H9 (cell line): ENCODE measurements at places on chromosomes 2 and 18. TPM values are rescaled to one million over a fixed set of nuclear protein-coding genes. Genes with fewer than 3 reads are reported as not detected.
A peak's percentile ranks its signal among the peaks of the same experiment; 100 is the strongest.

GRCh38 chr2:263774-264492 is at the start of gene SH3YL1:
Gene SH3YL1, minus strand, starts transcription at chr2:264032. Its CDS starts 48 bp downstream, at chr2:263984.
- peaks cover 2% of the 10 kb centered on the region; the same call in 1 of the 2 replicates for H3K4me1 ChIP-seq
- H3K4me3 ChIP-seq, result peak within 1 kb of the TSS; percentile 93
- peak; percentile 59 for DNase-seq
- H3K36me3 ChIP-seq, result peaks cover 23% of the 10 kb centered on the region
- no peaks in the 10 kb centered on the region for H3K27me3 ChIP-seq

GRCh38 chr2:177114712-177115111 is 97.9 kb upstream of the HNRNPA3 start:
- H3K4me3 ChIP-seq, result no peak overlapping the region
- H3K27ac ChIP-seq, result no peak overlapping the region
- no peak for DNase-seq
- no peaks in the 10 kb centered on the region for H3K36me3 ChIP-seq
- H3K4me1 ChIP-seq, result no peaks in the 10 kb centered on the region

The UGT1A4 gene
- not detected in 2 replicates for total RNA-seq

DNA sequence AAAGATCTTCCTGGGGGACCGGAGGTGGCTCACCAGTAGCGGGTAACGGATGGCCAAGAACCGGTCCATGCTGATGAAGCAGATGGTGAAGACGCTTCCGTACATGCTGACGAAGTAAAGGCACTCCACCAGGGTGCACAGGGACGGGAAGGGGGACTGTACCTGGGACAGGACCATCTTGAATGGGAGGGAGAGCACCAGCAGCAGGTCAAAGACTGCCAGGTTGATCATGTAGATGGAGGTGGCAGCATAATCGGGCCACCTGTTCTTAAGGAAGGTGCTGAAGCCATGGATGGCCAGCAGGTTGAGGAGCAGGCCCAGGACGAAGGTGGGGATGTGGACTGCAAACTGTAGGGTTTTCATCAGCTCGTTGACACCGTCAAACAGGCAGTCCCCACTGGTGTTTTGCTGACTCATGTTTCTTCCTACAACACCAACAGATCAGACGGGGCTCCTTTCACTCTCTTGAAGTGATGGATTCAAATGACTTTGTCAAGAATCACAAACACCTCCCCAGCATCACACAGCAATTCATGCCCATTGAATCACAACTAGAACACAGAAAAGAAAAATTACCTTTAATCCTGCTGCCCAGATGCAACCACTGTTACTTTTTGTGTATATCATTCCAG is 14.4 kb downstream of the GPR55 start:
- no peaks in the 10 kb centered on the region for H3K36me3 ChIP-seq
- H3K27ac ChIP-seq, result no peak overlapping the region
- no peak for DNase-seq

- H3K27ac ChIP-seq, result no peak overlapping the region
- no peaks in the 10 kb centered on the region for H3K4me1 ChIP-seq
- no peak for DNase-seq
- H3K36me3 ChIP-seq, result no peaks in the 10 kb centered on the region
- H3K4me3 ChIP-seq, result no peak overlapping the region
Measured at GRCh38 chr2:12637754-12638153, 79.0 kb upstream of the TRIB2 start.

DNA sequence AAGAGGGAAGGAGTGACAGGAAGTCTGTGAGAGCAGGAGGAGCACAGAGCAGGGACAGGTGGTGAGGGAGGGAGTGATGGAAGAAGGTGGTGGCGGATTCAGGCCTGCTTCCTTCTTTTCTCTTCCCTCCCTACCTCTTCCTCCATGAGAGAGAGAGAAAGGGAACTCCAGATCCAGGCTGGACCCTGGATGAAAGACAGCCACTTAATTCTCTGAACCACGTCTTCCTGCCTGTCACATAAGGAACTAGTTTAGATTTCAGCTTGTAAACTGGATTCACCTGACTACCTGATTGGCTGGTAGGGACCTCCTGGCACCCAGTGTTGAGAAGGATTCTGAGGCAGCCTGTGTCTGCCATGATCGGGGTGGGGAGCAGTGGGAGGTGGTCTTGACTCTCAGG is 48.9 kb downstream of the PAX8 start:
- no peaks in the 10 kb centered on the region for H3K27me3 ChIP-seq
- no peak for DNase-seq
- no peaks in the 10 kb centered on the region for H3K4me1 ChIP-seq
- H3K36me3 ChIP-seq, result no peaks in the 10 kb centered on the region
- no peak overlapping the region; the same call in 2 of the 3 replicates for H3K4me3 ChIP-seq

DNA sequence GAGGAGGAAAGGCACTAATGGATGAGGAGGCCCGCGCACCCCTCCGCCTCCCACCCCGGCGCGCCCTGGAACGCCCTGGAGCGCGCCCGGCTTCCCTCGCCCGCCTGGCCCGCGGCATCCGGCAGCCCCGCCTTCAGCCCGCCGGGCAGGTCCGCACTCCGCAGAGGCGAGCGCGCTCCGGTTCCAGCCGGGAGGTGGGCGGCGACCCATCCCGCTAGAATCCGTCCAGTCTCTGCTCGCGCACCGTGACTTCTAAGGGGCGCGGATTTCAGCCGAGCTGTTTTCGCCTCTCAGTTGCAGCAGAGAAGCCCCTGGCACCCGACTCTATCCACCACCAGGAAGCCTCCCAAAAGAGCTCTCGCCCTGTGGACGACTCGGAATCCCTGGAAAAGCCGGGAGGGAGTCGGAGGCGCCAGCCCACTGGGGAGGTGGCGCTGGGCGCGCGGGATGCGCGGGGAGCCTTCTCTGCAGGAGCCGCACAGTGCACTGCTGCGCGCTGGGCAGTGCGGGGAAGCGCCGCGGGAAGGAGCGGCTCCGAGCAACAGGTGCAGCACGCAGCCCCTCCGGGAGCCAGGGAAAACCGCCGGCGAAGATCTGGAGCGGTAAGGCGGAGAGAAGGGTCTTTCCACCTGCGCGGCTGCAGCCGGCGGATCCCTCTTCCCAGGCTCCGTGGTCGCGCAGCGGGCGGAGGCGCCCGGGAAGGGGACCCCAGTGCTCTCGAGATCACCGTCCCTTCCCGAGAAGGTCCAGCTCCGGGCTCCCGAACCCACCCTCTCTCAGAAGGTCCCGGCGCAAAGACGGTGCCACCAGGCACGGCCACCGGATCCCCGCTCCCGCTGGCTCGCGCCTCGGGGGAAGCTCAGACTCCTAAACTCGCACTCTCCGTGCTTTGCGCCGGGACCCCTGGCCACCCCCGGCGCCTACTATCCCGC is at the start of gene GALR1:
Gene GALR1, plus strand, starts transcription at position 280 of the 932 bp plus-strand sequence. CDS start 701 bp downstream, outside the sequence.
- peaks cover 6% of the 10 kb centered on the region for H3K36me3 ChIP-seq
- no peak within 1 kb of the TSS for H3K27ac ChIP-seq
- peaks cover 30% of the 10 kb centered on the region; the same call in 1 of the 2 replicates for H3K27me3 ChIP-seq
- H3K4me1 ChIP-seq, result peaks cover 9% of the 10 kb centered on the region
- DNase-seq, result peak; percentile 46
- peak within 1 kb of the TSS; percentile 90 for H3K4me3 ChIP-seq

GRCh38 chr2:63737081-63737751 is 104.5 kb upstream of the UGP2 start:
- H3K4me1 ChIP-seq, result peaks cover 2% of the 10 kb centered on the region; the same call in 1 of the 2 replicates
- H3K27ac ChIP-seq, result no peak overlapping the region
- 0 out of 2 replicates have a peak, but pooled peaks cover 3% of the 10 kb centered on the region for H3K36me3 ChIP-seq
- H3K27me3 ChIP-seq, result no peaks in the 10 kb centered on the region

The IL1RL2 gene
- not detected in 2 replicates for total RNA-seq

The SF3B6 gene
- total RNA-seq, result 130 and 132 TPM in 2 replicates

DNA sequence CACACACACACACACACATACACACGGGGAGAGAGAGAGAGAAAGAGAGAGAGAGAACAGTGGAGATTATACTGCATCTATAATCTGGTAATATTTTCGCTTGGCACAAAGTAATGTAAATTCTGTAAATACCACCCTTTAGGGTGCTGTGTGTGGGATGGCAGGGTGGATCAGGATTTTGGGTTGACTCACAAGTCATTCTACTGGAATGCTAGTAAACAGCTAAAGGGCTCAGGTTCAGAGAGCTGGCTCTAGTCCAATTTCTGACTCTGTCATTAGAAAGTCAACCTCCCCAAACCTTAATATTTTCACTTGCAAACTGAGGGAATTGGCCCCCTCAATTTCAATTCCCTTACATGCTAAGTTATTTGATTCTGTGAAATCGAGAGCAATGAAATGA is 308.3 kb downstream of the TSN start:
- DNase-seq, result no peak
- no peak overlapping the region for H3K27ac ChIP-seq
- H3K4me3 ChIP-seq, result no peak overlapping the region
- H3K27me3 ChIP-seq, result no peaks in the 10 kb centered on the region
- no peaks in the 10 kb centered on the region for H3K36me3 ChIP-seq

DNA sequence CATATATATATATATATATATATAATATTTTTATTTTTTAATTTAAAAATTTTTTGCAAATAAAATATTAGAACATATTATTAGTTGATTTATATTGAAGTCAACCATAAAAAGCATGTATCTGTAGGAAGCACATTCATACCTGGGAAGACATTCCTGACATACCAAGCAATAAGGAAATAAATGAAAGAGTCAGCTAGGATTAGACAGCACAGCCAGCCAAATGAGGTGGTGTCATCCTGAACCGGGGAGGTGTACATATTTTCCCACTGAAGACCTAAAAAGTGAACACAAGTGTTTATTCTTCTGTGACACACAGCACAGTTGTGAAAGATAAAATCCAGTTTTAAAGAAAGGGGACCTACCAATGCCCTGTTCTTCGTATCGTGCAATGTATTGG is 149.2 kb downstream of the ABCA12 start:
- no peak overlapping the region for H3K4me3 ChIP-seq
- no peaks in the 10 kb centered on the region for H3K4me1 ChIP-seq
- H3K36me3 ChIP-seq, result no peaks in the 10 kb centered on the region
- no peaks in the 10 kb centered on the region for H3K27me3 ChIP-seq
- DNase-seq, result no peak

DNA sequence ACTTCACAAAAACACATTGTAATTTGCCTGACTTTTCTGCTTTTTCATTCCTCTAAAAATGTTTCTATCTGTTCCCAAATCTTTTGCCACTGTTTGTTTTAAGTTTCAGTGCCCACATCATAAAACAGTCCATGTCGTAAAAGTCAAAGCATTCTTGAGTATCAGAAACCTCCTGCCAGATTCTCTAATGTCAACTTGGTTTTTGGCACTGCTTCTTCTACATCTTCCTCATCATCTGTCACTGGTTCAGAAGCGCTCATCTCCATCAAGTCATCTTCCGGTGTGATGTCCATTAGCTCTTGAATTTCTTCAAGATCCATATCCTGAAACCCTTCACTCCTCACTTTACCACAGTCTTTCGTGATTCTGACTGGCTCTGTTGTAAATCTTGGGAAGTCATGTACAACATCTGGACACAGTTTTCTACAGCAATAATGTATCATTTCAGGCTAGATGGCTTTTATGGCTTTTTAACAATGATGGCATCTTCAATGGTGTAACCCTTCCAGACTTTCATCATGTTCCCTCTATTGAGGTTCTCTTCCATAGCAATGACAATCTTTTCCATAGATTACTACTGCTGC is 19.6 kb downstream of the CUL3 start:
- no peak overlapping the region for H3K27ac ChIP-seq
- peaks cover 5% of the 10 kb centered on the region; the same call in 1 of the 2 replicates for H3K4me1 ChIP-seq
- H3K27me3 ChIP-seq, result no peaks in the 10 kb centered on the region
- H3K36me3 ChIP-seq, result no peaks in the 10 kb centered on the region; the same call in 1 of the 2 replicates

DNA sequence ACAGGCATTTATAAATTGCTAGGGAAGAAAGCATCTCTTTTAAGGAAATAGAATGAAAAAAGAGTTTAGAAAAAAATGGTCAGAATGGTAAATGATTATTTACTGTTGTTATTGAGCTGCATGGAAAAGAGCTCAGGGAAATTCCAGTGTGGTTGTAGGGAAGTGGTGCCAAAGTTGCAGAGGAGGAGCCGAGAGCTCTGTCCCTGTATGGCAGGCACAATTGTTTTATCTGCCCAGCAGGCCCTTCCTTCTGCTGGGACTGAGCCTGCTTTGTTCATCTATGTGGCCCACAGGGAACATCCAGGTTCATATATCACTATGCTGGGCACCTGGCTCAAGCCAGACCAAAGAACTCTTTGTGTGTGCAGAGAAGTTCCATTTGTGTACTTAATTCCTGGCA is 80.8 kb upstream of the AGAP1 start:
- H3K27me3 ChIP-seq, result no peaks in the 10 kb centered on the region
- H3K27ac ChIP-seq, result no peak overlapping the region
- H3K4me3 ChIP-seq, result no peak overlapping the region
- no peaks in the 10 kb centered on the region for H3K36me3 ChIP-seq
- DNase-seq, result no peak
- no peaks in the 10 kb centered on the region for H3K4me1 ChIP-seq

DNA sequence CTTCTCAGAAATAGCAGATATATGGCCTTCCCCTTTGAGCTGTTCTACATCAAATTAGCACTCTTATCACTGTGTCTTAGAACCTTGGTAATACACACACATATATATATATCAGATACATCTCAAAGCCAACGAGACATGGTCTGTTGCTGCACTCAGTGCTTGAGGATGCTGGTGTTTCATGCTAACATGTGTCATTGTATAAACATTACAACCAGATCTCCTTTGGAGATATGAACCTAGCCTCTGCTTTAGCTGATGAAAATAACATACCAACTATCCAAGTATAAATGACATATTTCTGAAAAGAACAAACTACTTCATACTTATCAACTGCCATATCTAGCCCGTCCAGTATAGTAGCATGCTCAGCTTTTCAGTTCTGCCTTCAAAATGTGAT is 226.7 kb upstream of the HNRNPA3 start:
- H3K36me3 ChIP-seq, result no peaks in the 10 kb centered on the region
- H3K4me3 ChIP-seq, result no peak overlapping the region
- H3K27me3 ChIP-seq, result no peaks in the 10 kb centered on the region
- DNase-seq, result no peak

- no peaks in the 10 kb centered on the region for H3K27me3 ChIP-seq
- DNase-seq, result no peak
- H3K4me3 ChIP-seq, result no peak overlapping the region
- H3K36me3 ChIP-seq, result peaks cover 27% of the 10 kb centered on the region
- H3K4me1 ChIP-seq, result no peaks in the 10 kb centered on the region
Measured at GRCh38 chr2:128702616-128703015, 383.9 kb upstream of the HS6ST1 start.

The SCN3A gene
- total RNA-seq, result not detected in 2 replicates

DNA sequence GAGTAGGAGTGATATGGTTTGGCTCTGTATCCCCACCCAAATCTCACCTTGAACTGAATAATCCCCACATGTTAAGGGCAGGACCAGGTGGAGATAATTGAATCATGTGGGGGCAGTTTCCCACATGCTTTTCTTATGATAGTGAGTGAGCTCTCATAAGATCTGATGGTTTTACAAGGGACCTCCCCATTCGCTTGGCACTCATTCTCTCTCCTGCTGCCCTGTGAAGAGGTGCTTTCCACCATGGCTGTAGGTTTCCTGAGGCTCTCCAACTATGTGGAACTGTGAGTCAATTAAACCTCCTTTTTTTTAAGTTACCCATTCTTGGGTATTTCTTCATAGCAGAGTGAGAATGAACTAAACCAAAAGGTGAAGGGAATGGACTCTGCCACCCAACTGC is 207.5 kb downstream of the LOXHD1 start:
- peaks cover 7% of the 10 kb centered on the region; the same call in 1 of the 2 replicates for H3K4me1 ChIP-seq
- H3K27ac ChIP-seq, result no peak overlapping the region
- H3K4me3 ChIP-seq, result no peak overlapping the region
- H3K36me3 ChIP-seq, result no peaks in the 10 kb centered on the region

The KCNIP3 gene
- 1.5 TPM in 2 replicates for total RNA-seq

GRCh38 chr2:105848367-105848766 is 103.7 kb downstream of the NCK2 start:
- DNase-seq, result no peak
- peaks cover 5% of the 10 kb centered on the region; the same call in 1 of the 2 replicates for H3K4me1 ChIP-seq
- H3K27me3 ChIP-seq, result no peaks in the 10 kb centered on the region
